Progenitor cell of endocrine pancreas (in vitro differentiated cells): ENCODE measurements at places on chromosomes 5 and 9. TPM values are rescaled to one million over a fixed set of nuclear protein-coding genes. Genes with fewer than 3 reads are reported as not detected.

DNA sequence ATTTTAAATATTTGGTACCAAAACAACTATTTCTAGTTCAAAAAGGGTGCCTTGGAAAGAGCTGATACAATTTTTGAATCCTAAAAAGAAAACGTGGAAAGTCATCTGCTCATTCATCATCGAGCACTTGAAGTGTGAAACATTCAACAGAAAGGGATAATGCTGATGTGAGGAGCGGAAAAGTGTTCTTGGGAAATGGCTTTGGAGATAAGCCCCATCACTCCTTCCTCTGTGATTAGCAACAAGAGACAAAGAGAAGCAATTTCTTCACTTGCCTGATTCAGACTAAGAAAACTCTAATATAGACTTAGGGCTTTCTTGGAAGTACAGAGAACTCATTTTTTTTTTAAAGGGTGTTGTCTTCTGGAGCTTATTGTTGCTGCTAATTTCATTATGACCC, 74.9 kb downstream of the C9orf152 start:
- no peak for DNase-seq

PCDHB10 gene
- 5.5 and 7.2 TPM in 2 replicates for total RNA-seq

BRINP1 gene
- 0.79 and 1.1 TPM in 2 replicates for total RNA-seq

GKAP1 gene
- 22.0 and 22.9 TPM in 2 replicates for total RNA-seq

NRARP gene
- 24.0 and 27.1 TPM in 2 replicates for total RNA-seq

DNA sequence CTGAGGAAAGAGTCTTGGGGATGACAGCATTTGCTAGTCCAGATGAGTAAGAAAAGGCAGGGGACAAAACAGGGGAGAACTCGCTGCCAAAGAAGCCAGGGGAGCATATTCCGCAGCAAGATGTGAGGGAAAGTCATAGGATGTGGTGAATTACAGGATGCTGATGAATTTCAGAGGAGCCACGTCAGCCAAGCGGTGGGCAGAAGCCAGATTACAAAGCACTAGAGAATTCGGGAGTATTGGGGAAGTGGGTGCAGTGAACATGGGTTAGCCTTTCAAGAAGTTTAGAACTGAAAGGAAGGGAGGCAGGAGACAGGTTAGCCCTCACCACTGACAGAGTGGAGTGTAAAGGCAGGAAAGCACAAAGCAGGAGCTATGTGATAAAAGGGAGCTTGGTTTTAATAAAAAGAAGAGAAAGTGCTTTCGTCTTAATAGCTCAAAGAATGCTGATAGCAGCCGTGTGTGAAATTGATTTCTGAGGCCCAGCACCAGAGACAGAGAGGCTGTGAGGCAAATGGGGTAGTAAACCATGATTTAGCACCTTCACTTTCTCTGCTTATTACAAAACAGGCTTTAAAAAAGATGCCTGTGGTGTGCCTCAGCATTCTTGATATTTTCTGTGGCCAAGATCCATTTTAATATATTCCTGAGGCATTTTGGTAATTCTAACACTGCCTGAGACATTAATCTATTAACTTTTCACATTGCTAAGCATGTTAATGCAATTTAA, 16.9 kb downstream of the ADAMTSL1 start:
- DNase-seq, result no peak

- no peak for DNase-seq
Observed at GRCh38 chr9:116990592-116990991, 303.5 kb downstream of the TRIM32 start.

INIP gene
- total RNA-seq, result 31.6 and 32.6 TPM in 2 replicates

MTX3 gene
- total RNA-seq, result 24.1 and 24.7 TPM in 2 replicates

FOXD4L4 gene
- 0.16 and 0.19 TPM in 2 replicates for total RNA-seq

GRCh38 chr9:89951675-89952074, 346.9 kb downstream of the GADD45G start:
- no peak for DNase-seq

DNA sequence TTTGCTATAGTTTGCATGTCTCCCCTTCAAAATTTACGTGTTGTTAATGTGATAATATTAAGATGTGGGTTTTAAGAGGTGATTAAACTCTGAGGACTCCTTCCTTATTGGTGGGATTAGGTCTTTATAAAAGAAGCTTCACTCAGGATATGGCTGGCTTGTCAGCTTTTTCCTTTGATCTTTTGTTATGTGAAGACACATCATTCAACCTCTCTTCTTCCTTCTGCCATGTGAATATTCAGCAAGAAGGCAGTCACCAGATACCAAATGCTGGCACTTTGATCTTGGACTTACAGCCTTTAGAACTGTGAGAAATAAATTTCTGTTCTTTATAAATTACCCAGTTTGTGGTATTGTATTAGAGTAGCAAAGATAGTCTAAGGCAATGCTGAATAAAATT, 855.9 kb upstream of the CDH10 start:
- no peak for DNase-seq

DNA sequence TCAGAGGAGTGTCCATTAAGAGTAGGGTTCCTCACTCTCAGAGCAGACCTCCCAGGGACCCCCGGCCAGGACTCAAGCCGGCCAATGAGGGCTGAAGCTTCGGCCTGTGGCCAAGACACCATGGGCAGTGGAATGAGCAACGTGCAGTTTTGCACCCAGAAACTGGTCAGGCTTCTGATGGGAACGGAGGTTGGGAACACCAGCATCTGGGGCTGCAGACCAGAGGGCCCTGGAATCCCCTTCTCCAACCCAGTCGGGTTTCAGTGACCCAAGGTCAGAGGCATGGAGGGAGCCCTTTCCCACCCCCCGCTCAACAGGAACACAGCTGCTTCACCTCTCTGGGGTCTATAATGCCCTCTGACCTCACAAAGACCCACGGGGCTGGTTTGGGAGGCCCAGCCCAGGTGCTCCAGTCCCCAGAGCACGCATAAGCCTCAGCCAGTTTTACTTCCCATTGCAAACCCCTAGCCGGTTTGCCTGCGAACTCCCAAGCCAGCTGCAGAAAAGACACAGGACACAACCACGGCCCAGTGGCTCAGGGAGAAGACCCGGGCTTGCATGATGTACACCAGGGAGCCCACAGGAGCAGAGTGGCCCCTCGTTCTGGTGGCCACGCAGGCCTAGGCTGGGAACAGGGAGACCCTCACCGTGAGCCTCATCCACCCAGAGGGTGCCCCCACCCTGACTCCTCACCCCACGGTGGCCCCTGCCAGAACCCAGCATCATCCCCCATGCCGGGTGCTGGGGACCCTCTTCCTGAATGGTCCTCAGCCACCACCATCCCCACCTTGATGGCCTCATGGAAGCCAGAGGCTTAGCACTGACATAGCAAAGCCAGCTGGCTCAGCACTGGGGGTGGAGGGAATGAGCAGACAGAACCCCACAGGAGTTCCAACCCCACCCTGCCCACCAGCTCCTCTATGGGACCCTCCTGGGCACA, 30.6 kb downstream of the VAV2 start:
- no peak for DNase-seq

SAXO1 gene
- total RNA-seq, result 0.22 TPM in 1 of 2 replicates, not detected in the other

RFK gene
- 17.0 and 18.3 TPM in 2 replicates for total RNA-seq

FBLL1 gene
- 3.1 and 4.5 TPM in 2 replicates for total RNA-seq

BTNL8 gene
- total RNA-seq, result not detected in 2 replicates

TICAM2 gene
- 0.36 and 1.1 TPM in 2 replicates for total RNA-seq

- no peak for DNase-seq
Observed at GRCh38 chr5:102903074-102903871, 148.2 kb downstream of the PAM start.

GRCh38 chr5:142697356-142698255, 11.7 kb upstream of the FGF1 start:
- DNase-seq, result no peak

DNA sequence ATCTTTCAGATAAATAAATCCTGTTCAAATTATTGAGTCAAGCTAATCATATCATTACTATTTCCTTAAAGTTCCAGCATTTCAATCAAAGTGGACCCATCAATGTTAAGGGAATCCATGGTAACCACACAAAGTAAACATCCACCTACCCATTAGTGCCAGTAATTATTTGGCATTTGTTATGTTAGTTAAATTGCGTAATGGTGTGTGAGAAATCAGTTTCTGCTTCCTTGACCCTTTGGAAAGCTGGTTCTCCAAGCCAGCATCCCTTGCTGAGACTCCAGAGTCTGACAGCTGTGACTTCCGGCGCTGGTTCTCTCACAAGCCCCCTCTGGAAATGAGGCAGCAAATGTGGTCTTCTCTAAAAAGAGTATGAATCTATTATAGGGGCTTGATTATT, 308.6 kb upstream of the EFNA5 start:
- DNase-seq, result no peak

DNA sequence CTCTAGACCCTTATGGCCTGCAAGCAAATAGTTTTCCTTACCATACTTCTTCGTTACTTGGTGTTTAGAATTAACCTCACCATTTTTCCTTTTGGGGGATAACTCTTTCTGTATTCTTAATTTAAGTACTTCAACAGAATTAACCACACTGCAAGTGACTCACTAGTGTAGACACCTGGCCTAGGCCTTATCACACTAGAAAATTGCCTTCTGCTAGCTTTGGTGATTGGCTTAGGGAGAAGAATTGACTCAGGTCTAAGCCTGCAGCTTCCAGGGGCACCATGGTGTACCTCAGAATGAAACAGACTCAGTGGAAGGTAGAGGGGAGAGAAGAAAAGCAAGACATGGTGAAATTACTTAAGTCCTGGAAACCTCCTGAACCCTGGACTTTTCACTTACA, 112.8 kb upstream of the HMHB1 start:
- no peak for DNase-seq

MYMK gene
- total RNA-seq, result not detected in 2 replicates

DNA sequence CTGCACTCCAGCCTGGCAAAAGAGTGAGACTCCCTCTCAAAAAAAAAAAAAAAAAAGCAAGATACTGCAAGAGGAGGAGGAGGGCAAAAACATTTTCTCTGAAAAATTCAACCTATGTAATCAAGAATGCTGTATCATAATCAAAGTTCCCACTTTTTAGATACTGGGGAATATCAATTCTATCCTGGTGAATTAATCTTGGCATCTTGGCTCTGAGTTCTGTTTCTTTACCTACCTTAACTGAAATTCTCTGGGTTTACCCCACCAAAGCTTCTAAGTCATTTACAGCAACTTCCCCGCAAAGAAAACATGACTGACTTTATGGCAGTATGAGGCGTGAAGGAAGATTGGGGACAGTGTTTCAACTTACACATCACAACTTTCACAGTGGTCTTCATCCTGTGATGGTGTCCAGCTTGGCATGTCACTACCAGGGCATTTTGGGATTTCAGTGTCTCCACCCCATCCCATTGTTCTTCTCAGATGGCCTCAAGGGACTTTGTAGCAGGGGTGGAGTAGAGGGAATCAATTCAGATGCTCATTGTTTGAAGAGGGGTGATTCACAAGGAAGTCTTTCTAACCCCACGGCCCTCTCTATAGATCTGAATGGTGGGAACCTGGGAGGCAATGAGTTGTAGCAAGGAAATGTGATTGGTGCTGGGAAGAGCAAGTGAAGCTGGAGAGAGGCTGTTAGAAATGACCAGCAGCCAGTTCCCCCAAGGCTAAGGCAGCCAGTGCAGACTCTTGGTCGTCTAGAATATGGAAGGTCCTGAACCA, 130.5 kb downstream of the SCAMP1 start:
- no peak for DNase-seq
